Stimulated activated CD8-positive, alpha-beta memory T cell treated with anti-CD3 and anti-CD28 coated beads, Interleukin-15, amount 100 ng/mL, for 48 hours (primary cell): ENCODE measurements at places on chromosomes 13 and 19.

- no peak for DNase-seq
Observed at GRCh38 chr19:55228403-55229031, at the start of gene TMEM86B. Gene TMEM86B, minus strand, starts transcription at chr19:55228763. Its CDS starts 22 bp downstream, at chr19:55228741.

GRCh38 chr13:85366759-85367417 is 432.3 kb downstream of the SLITRK6 start:
- no peak for DNase-seq

DNA sequence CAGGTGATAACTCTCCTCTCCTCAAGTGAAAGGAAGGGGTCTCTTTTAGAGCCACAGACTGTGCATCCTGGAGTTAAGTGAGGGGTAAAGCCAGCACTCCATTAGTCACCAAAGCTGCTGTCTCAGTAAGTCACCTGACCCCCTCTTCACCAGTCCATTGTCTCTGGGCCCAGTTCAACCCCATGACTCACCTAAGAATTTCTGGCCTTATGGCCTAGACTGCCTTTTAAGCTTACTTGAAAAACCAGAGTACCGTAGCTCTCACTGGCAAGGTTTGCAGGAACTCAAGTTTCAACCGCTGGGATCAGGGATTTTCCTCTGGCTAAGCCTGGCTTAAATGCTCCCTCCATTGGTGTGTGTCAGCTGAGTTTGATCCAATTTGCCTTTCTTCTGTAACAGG is 23.4 kb upstream of the EID2 start:
- DNase-seq: no peak

GRCh38 chr13:48790199-48790598 is 136.5 kb downstream of the CYSLTR2 start:
- DNase-seq: no peak

DNA sequence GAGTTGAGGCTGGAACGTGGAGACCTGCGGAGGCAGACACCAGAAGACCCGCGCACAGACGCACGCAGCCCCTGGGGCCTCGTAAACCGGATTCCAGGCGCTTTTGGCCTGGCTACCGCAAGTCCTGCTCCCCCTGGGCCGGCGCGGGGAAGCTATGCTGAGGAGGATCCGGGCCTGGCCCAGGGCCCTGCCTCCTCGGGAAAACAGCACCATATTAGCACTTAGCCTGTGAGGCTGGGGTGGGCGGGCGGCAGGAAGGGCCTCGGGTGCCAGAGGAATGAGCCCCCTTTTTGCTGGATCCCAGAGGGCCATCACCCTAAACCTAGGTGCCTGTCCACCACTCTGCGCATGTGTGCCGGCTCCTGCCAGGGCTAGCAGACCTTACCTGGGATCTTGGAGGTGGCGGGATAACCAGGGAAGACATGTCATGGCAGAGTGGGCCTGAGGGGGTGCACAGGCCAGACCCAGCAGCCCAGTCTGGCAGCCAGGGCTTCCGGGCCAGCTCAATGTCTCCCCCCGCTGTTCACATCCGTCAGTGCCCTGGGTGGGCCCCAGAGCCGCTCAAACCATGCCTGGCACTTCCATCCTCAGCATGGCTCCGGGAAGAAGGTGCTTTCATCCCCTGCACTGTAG is 7.3 kb downstream of the ELOF1 start:
- no peak for DNase-seq

DNA sequence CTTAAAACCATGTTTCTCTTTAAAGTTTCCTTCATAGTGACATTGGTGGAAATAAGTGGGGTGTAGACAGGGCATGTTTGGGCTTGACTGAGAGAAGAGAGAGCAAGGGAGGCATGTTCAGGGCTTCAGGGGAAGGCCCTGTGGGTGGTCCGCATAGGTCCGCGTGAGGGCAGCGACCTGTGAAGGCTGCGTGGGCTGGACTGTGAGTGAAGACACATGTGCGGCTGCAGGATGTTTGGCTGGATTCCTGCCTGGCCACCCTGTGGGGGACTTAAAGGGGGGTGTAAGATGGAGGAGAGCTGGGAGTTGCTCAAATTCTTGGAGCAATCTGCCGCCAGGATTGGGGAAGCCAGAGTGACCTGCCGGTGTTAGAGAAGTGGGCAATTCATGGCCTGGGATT is 23.8 kb upstream of the KLF12 start:
- no peak for DNase-seq
